ENCODE measurements at places on chromosomes 6 and 20. TPM values are rescaled to one million over a fixed set of nuclear protein-coding genes. Genes with fewer than 3 reads are reported as not detected.

MPIG6B gene
- not detected for total RNA-seq

HDDC2 gene
- total RNA-seq, result 156 TPM

KHDC1 gene
- total RNA-seq, result 2.2 TPM

NFYA gene
- total RNA-seq, result 14.9 TPM

TCF21 gene
- total RNA-seq, result not detected

EGFL8 gene
- total RNA-seq, result 3.1 TPM

OPN5 gene
- total RNA-seq, result not detected

IPCEF1 gene
- 0.63 TPM for total RNA-seq

UNC5CL gene
- total RNA-seq, result not detected

RBM24 gene
- total RNA-seq, result 30.3 TPM

WASF1 gene
- total RNA-seq, result 18.6 TPM

SLC29A1 gene
- 11.0 TPM for total RNA-seq

LINC00237 gene
- total RNA-seq, result not detected

HSPA12B gene
- not detected for total RNA-seq

SLC32A1 gene
- not detected for total RNA-seq

HCK gene
- not detected for total RNA-seq

SNAP91 gene
- not detected for total RNA-seq

C6orf163 gene
- total RNA-seq, result 0.88 TPM

MCCD1 gene
- total RNA-seq, result not detected

C4A gene
- total RNA-seq, result 1.4 TPM

GMPR gene
- 21.3 TPM for total RNA-seq

SNAI1 gene
- 24.2 TPM for total RNA-seq

PLN gene
- total RNA-seq, result not detected

PTPRA gene
- total RNA-seq, result 36.4 TPM

FOXQ1 gene
- total RNA-seq, result 0.66 TPM

CYB5R4 gene
- total RNA-seq, result 27.9 TPM

NOTCH4 gene
- total RNA-seq, result 2.0 TPM

HLA-DRA gene
- total RNA-seq, result not detected

TNFRSF6B gene
- total RNA-seq, result not detected

LYRM2 gene
- 20.2 TPM for total RNA-seq

SNRPB gene
- total RNA-seq, result 883 TPM

SLC12A5 gene
- total RNA-seq, result not detected
